ENCODE measurements at places on chromosomes 6 and 20.
A peak's percentile ranks its signal among the peaks of the same experiment; 100 is the strongest.

GRCh38 chr20:57426271-57426689 is 35.1 kb downstream of the RBM38 start:
- no peak for DNase-seq

GRCh38 chr6:701700-702479 is 9.0 kb upstream of the EXOC2 start:
- DNase-seq: no peak

DNA sequence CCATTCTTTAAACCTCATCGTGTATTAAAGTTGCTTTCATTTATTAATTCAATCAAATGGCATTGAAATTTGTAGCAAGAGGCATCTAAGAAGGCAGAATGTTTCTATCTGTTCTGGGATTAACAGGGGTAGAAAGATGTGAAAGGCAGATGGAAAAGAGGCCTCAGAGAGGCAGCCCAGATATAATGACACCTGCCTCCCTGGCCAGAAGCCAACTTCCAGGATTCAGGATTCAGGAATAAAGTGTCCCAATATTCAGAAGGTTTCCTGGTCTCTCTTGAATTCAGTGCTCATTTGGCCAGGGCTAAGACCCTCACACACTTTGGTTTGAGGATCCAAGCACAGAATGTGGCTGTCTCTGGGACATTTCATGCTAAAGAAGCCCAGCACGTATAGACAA is 39.9 kb downstream of the HLA-B start:
- no peak for DNase-seq

DNA sequence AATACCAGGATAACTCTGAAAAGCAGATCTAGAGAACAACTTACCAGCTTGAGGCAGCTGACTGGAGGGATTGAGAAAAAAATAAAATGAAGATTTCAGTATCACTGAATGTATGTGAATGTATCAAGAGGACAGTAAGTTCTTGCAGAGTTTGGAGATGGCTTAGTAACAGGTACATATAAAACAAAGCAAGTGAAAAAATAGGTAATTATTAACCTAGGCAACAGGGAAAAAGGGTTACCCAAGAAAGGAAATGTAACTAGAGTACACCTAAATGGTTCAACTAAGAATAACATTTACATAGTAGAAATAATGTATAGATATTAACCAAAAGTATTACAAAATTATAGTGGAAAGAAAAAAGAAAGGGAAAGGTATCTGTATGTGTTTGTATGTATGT is 67.3 kb downstream of the NRSN1 start:
- no peak for DNase-seq

DNA sequence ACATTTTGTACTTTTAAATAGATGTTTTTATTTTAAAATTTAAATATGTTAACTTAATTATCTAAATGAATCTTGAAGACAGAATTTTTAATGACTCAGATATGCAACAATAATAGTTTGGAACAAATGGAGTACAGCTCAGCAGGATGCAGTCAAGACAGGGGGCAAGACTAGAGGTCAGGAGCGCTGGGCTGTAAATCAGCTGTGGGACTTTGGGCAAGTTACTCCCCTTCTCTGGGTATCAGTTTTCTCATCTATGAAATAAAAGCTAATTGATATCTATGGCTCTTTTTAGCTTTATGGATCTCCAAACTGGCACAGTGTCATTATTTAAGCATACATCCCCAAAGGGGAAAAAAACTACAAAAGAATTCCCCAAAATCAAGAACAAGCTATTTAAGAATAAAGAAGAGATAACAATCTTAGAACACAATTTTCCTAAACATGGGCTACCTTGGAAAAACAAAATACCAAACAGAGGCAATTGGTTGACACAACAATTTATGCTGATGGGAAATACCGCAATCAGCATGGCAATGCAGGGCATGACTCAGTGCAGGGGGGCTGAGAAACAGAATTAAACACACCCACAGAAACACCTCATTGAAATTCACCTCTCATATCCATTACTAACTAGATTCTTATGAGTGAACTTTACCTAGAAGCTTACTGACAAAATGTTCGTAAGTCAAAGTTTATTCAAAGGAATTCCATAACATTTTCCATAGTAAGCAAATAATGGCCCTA is 188.2 kb downstream of the SIM1 start:
- no peak for DNase-seq

DNA sequence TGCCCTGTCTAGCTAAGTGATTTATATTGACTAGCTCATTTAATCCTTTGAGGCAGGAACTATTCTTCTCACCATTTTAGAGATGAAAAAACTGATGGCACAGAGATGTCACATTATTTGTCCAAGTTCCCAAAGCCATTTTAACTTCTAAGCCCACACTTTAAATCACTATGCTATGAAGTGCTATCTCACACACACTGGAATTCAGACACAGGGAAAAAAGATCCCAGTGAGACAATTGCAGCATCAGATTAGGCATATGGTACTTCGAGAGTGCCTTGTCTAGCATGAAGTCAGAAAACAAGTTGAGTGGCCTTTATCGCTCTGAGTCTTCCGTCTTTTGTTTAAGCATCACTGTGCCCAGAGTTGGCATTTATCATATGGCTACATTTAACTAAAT is 54.1 kb upstream of the PDE7B start:
- no peak for DNase-seq

- DNase-seq: peak; percentile 97
Measured at GRCh38 chr20:54132612-54133433, 41.0 kb downstream of the CYP24A1 start.

- DNase-seq: no peak
Measured at GRCh38 chr6:89727501-89727900, 89.0 kb upstream of the LYRM2 start.

GRCh38 chr6:4606821-4607704 is 169.1 kb upstream of the CDYL start:
- DNase-seq: no peak

DNA sequence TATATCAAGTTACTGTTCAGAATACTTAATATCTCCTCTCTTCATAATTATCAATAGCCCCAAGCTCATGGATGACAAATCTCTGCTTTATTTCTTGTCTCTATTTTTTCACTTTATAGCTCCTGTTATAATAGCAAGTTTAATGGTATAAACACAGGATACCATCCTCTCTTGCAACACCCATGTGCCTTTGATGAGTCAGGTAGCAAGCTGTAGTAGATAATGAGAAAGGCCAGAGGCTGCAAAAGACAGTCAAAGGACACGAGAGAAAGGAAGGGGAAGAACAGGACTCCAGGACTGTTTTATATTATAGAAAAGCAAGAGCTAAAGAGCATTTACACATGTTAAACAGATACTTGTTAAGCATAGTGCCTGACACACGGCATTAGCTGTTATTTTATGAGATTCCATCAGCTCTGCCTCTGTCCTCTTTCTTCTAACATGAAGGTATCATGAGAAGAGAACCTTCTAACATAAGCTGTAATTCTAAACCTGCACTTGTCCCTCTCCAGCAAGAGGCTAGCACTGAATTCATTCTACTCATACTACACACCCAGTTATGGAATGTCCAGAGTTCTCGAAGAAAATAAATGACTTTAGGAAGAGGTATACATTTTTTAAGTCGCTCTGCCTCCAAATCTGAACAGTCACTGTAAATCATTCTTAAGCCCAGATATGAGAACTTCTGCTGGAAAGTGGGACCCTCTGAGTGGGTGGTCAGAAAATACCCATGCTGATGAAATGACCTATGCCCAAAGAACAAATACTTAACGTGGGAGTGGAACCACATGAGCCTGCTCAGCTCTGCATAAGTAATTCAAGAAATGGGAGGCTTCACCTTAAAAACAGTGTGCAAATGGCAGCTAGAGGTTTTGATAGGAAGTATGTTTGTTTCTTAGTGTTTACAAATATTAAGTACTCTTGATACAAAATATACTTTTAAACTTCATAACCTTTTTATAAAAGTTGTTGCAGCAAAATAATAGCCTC is 45.0 kb downstream of the NT5E start:
- DNase-seq: no peak

GRCh38 chr6:3888153-3888957 is 39.2 kb downstream of the FAM50B start:
- DNase-seq: no peak

DNA sequence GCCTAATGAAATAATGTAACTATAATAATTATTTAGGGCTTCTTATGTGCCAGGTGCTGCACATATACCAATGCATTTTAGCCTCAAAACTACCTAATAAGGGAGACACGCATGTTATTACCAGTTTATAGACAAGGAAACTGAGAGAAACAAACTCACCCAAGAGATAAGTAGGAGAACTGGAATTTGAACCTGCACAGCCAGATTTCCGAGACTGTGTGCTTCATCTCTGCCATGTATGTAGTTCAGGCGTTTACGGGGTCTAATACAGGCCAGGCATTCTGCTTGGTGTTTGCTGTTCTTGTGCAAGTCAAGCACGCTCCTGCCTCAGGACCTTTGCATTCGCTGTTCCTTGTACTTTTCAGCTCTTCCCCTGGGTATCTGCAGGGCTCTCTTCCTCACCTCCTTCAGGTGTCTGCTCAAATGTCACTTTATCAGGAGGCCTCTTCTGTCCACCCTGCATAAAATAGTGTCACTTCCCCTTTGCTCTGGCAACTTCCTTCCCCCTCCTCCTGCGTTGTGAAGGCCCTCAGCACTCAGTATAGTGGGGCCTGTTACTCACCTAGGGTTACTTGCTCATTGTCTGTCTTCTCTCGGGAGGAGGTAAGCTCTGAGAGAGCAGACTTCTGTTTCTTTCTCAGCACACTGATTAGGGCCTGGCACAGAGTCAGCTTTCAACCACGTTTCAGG is 6.1 kb upstream of the NSFL1C start:
- no peak for DNase-seq

- no peak for DNase-seq
Measured at GRCh38 chr6:124671324-124671723, 290.9 kb upstream of the RNF217 start.

GRCh38 chr20:8774412-8774811 is 294.5 kb upstream of the PLCB4 start:
- no peak for DNase-seq

GRCh38 chr20:50460115-50460607 is 50.0 kb upstream of the PTPN1 start:
- DNase-seq: no peak

DNA sequence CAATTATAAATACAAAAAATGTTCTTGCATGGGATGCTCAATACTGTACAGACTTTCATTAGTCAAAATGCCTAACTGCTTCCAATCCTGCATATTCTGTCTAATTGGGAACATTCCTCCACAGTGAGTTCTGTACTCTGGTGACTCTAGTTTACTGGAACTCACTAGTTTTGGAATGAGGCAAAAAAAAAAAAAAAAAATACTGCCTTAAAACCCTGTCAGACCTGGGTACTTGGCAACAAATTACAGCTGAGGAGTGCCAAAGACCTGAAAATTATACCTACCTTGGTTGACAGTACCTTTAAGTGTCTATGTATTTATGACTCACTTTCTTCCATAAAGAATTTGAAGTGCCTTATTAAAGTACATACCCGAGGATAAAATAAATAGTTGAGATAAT is 276.7 kb downstream of the FARS2 start:
- peak; percentile 34 for DNase-seq

- DNase-seq: no peak
Measured at GRCh38 chr6:31204751-31205145, 34.3 kb upstream of the POU5F1 start.

GRCh38 chr6:27136077-27136644 is 111.3 kb upstream of the PRSS16 start:
- no peak for DNase-seq

GRCh38 chr20:1567392-1568162 is 10.1 kb upstream of the SIRPD start:
- DNase-seq: peak; percentile 27

- no peak for DNase-seq
Measured at GRCh38 chr6:100177956-100178355, 183.9 kb upstream of the MCHR2 start.

- no peak for DNase-seq
Measured at GRCh38 chr6:139135578-139136545, 982 bp downstream of the HECA start.

GRCh38 chr6:150006961-150007464 is 18.3 kb downstream of the RAET1L start:
- no peak for DNase-seq

DNA sequence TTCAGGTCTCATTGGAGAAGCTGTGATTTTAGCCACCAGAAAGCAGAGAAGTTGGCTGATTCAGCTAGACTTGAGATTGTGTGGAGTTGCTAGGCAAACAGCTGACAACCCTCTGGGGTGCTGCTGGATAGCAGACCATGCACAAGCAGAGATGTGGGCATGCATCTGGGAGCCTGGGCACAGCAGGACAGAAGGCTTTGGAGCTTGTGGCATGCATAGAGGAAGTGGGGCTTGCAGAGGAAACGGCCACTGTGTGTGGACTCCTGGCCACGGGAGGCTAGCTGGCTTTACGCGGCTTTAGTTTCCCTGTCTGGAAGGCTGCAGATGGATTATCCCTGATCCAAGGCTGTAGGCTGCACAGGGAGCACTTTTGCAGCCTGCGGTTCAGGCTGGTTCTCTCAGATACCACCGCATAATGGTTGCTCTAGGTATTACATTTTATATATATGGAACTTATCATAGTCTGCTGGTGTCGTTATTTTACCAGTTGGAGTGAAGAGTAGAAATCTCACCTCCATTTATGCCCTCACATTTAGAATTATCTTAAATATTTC is 10.4 kb downstream of the ZNF831 start:
- DNase-seq: no peak

GRCh38 chr6:41729624-41730023 is 5.8 kb downstream of the TFEB start:
- DNase-seq: no peak

- no peak for DNase-seq
Measured at GRCh38 chr6:14026831-14027539, 90.6 kb upstream of the CD83 start.

DNA sequence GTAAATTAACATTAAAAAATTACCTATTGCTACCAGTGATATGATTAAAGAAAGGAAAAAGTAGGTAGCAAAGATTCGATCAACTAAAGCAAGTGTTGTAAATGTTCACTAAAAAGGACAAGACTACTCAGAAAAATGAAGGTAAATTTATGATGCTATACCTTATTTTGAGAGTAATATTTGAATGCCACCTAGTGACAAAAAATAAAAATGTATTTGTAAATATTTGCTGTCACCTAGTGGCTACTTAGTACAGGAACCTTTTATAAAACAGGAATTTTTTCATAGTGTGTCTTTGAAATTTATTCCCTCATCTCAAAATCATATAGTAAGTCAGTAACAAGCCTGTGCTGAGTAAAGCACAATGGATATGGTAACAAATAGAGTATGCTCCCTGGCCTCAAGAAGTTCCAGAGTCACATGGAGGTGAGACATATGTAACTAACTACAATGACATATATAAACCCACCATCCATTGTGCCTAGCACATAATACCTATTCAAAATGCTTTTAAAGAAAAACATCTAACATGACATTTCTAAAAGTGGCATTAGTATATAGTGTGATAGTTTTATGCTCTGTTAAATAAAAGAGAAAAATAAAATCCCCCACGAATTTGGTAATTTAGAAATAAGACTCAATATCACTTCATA is 193.1 kb upstream of the SIM1 start:
- no peak for DNase-seq

GRCh38 chr6:9428421-9429172 is 986.3 kb downstream of the TFAP2A start:
- no peak for DNase-seq

- peak; percentile 57 for DNase-seq
Measured at GRCh38 chr20:63627129-63627750, 339 bp upstream of the GMEB2 start.
